Activated CD8-positive, alpha-beta T cell treated with anti-CD3 and anti-CD28 coated beads for 36 hours (primary cell): ENCODE measurements at places on chromosomes 13 and 19.

GRCh38 chr13:67964986-67965385, 734.9 kb upstream of the PCDH9 start:
- no peaks in the 10 kb centered on the region for H3K36me3 ChIP-seq
- H3K4me1 ChIP-seq, result no peaks in the 10 kb centered on the region
- no peak overlapping the region for H3K27ac ChIP-seq
- no peak for DNase-seq
- no peaks in the 10 kb centered on the region for H3K27me3 ChIP-seq

GRCh38 chr13:59121507-59121906, 1042.2 kb downstream of the DIAPH3 start:
- H3K4me1 ChIP-seq, result no peaks in the 10 kb centered on the region
- no peaks in the 10 kb centered on the region for H3K36me3 ChIP-seq
- H3K27ac ChIP-seq, result no peak overlapping the region
- H3K4me3 ChIP-seq, result no peak overlapping the region
- no peak for DNase-seq

DNA sequence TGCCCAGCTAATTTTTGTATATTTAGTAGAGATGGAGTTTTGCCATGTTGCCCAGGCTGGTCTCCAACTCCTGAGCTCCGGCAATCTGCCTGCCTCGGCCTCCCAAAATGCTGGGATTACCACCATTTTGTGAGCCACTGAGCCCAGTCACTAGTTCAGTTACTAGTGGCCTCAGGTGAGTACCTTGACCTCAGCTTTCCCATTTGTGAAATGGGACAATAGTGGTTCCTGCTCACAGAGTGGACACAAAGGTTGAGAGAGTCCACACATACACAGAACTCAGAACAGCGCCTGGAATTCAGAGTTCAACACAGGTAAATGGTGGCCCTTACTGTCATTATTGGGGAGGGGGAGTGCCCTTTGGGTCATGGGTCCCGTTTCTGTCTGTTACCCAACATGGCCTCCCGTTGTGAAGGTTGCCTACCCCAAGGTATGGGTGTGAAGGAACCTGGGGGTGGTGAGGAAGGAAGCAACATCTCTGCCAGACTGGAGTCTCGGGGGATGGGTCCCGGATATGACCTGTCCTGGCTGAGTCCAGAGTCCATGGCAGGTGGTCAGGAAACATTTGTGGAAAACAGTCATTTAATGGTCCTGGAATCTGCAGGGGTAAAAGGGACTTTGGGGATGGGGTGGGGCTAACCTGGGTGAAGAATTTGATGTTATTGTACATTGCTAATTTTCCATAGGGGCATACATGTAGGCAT, 11.7 kb upstream of the IRGC start:
- no peaks in the 10 kb centered on the region for H3K36me3 ChIP-seq
- H3K27me3 ChIP-seq, result peaks cover 11% of the 10 kb centered on the region
- no peak overlapping the region for H3K4me3 ChIP-seq
- DNase-seq, result no peak

- H3K27me3 ChIP-seq, result no peaks in the 10 kb centered on the region
- H3K4me3 ChIP-seq, result peak overlapping the region; percentile 84
- peak; percentile 77 for DNase-seq
- peak overlapping the region; percentile 87 for H3K27ac ChIP-seq
Observed at GRCh38 chr19:1069009-1069779, 2.2 kb downstream of the ARHGAP45 start.

DNA sequence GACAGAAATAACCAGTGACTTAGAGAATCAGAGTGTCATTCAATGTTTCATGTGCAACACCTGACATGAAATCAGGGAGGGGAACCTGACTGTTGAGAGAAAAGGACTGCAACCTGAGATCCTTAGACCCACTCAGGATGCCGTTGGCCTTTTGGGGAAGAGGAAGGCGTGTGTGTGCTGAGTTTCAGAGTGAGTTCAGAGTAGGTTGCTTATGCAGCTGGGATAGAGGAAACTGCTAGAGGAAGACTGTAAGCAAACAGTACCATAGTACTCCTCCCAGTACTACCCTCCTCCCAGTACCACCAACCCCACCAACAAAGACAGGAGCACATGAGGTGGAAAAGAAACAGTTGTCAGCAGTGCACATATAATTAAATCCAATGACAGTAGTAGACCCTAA, 63.7 kb downstream of the KL start:
- no peak for DNase-seq
- H3K4me3 ChIP-seq, result no peak overlapping the region
- no peaks in the 10 kb centered on the region for H3K4me1 ChIP-seq
- H3K27me3 ChIP-seq, result peaks cover 16% of the 10 kb centered on the region

GRCh38 chr13:62747152-62747551, 1331.5 kb upstream of the PCDH20 start:
- no peak for DNase-seq
- H3K36me3 ChIP-seq, result no peaks in the 10 kb centered on the region
- H3K27ac ChIP-seq, result no peak overlapping the region
- H3K4me3 ChIP-seq, result no peak overlapping the region

GRCh38 chr19:41535029-41535622, 40.8 kb upstream of the CEACAM21 start:
- no peak for DNase-seq
- peak overlapping the region; percentile 88 for H3K27ac ChIP-seq
- peak overlapping the region; percentile 62 for H3K4me3 ChIP-seq
- H3K36me3 ChIP-seq, result peaks cover 24% of the 10 kb centered on the region
- peaks cover 14% of the 10 kb centered on the region for H3K27me3 ChIP-seq
- peaks cover 70% of the 10 kb centered on the region for H3K4me1 ChIP-seq

DNA sequence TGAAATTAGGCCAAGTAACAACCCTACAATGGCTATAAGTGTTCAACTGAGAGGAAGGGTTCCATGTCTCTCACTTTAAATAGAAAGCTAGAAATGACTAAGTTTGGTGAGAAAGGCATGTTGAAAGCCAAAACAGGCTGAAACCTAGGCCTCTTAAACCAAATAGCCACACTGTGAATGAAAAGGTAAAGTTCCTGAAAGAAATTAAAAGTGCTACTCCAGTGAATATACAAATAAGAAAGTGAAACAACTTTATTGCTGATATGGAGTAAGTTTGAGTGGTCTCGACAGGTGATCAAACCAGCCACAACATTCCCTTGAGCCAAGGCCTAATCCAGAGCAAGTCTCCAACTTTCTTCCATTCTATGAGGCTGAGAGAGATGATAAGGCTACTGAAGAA, 209.6 kb downstream of the KLF12 start:
- H3K27me3 ChIP-seq, result no peaks in the 10 kb centered on the region
- DNase-seq, result no peak
- peaks cover 14% of the 10 kb centered on the region for H3K36me3 ChIP-seq
- H3K4me1 ChIP-seq, result peaks cover 67% of the 10 kb centered on the region
- peak overlapping the region; percentile 78 for H3K27ac ChIP-seq

- DNase-seq, result peak; percentile 63
- peaks cover 15% of the 10 kb centered on the region for H3K4me1 ChIP-seq
- H3K4me3 ChIP-seq, result peak overlapping the region; percentile 83
- peaks cover 3% of the 10 kb centered on the region for H3K36me3 ChIP-seq
- H3K27ac ChIP-seq, result peak overlapping the region; percentile 66
Observed at GRCh38 chr13:75480671-75481175, 1.2 kb downstream of the TBC1D4 start.

DNA sequence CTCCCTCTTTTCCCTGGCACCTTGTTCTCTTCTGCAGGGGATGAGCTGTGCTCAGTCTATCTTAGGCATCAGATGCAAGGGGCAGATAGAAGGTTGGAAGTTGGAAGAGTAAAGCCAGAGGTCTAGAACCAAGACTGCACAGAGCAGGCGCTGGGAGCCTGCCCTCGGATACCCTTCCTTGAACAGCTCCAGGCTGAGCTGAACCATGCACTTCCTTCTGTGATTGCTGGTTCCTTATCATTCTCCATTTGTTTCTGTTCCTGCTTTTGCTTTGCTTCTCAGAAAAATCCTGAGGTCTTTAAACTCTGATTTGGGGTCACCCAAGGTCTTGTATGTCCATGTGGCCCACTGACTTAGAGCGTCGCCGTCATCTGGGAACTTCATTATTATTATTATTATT, 36.3 kb downstream of the ARHGEF18 start:
- H3K4me1 ChIP-seq, result peaks cover 20% of the 10 kb centered on the region
- H3K27ac ChIP-seq, result no peak overlapping the region
- H3K4me3 ChIP-seq, result no peak overlapping the region
- H3K27me3 ChIP-seq, result no peaks in the 10 kb centered on the region

DNA sequence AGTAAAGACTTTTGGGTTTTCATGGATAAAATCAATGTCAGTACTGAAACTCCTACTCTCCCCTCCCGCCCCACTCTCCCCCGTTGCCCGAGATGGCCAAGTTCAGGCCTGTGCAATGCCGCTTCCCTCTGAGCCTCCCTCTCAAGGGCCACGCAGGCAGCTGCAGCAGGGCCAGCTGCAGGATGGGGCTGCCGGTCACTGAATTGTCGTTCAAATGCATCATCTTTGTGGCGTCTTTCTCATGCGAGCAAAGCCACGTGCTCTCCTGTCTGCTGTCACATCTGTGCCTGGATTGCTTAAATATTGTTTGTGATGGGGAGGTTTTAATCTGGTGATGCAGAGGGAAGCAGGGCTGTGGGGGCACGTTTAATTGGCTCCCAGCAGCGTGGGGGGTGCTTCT, 26.6 kb downstream of the SHISA2 start:
- DNase-seq, result no peak
- no peak overlapping the region for H3K4me3 ChIP-seq
- peaks cover 11% of the 10 kb centered on the region for H3K36me3 ChIP-seq
- no peak overlapping the region for H3K27ac ChIP-seq
- no peaks in the 10 kb centered on the region for H3K4me1 ChIP-seq

- H3K27me3 ChIP-seq, result no peaks in the 10 kb centered on the region
- no peak overlapping the region for H3K27ac ChIP-seq
- peaks cover 4% of the 10 kb centered on the region for H3K36me3 ChIP-seq
- DNase-seq, result no peak
- H3K4me1 ChIP-seq, result peaks cover 46% of the 10 kb centered on the region
- H3K4me3 ChIP-seq, result no peak overlapping the region
Observed at GRCh38 chr19:16607819-16608218, 20.2 kb downstream of the MED26 start.
